Fibroblast of the aortic adventitia (primary cell): ENCODE measurements at places on chromosomes 4 and X. TPM values are rescaled to one million over a fixed set of nuclear protein-coding genes. Genes with fewer than 3 reads are reported as not detected.

Gene TEX11
- total RNA-seq = not detected in 2 replicates

Gene DKK2
- total RNA-seq = 0.27 and 0.82 TPM in 2 replicates

Gene XAGE1A
- not detected in 2 replicates for total RNA-seq

Gene SPP1
- total RNA-seq = 0.72 and 11.9 TPM in 2 replicates

Gene PCSK1N
- total RNA-seq = not detected in 2 replicates

Gene AKAP14
- not detected in 2 replicates for total RNA-seq

Gene HOPX
- total RNA-seq = 0.36 TPM in 1 of 2 replicates, not detected in the other

Gene STOX2
- 1.1 and 1.5 TPM in 2 replicates for total RNA-seq

Gene CT83
- not detected in 2 replicates for total RNA-seq

Gene SPACA5
- total RNA-seq = not detected in 2 replicates

Gene GPRASP1
- total RNA-seq = 2.5 and 11.5 TPM in 2 replicates

Gene PLP1
- total RNA-seq = 2.3 TPM in 1 of 2 replicates, not detected in the other

Gene CTPS2
- total RNA-seq = 6.2 and 12.0 TPM in 2 replicates

Gene PAK3
- total RNA-seq = 0.90 and 3.7 TPM in 2 replicates

Gene RNF212
- 2.8 and 6.9 TPM in 2 replicates for total RNA-seq

Gene UCP1
- total RNA-seq = not detected in 2 replicates

Gene EDA2R
- total RNA-seq = 9.2 and 28.1 TPM in 2 replicates

Gene FAM9C
- not detected in 2 replicates for total RNA-seq

Gene MORF4L2
- total RNA-seq = 641 and 741 TPM in 2 replicates

Gene UGT2A1
- not detected in 2 replicates for total RNA-seq
